ENCODE measurements at places on chromosomes 7 and 10. TPM values are rescaled to one million over a fixed set of nuclear protein-coding genes. Genes with fewer than 3 reads are reported as not detected.

UBTD1 gene
- total RNA-seq, result 1.6 TPM

LIPF gene
- not detected for total RNA-seq

DNA sequence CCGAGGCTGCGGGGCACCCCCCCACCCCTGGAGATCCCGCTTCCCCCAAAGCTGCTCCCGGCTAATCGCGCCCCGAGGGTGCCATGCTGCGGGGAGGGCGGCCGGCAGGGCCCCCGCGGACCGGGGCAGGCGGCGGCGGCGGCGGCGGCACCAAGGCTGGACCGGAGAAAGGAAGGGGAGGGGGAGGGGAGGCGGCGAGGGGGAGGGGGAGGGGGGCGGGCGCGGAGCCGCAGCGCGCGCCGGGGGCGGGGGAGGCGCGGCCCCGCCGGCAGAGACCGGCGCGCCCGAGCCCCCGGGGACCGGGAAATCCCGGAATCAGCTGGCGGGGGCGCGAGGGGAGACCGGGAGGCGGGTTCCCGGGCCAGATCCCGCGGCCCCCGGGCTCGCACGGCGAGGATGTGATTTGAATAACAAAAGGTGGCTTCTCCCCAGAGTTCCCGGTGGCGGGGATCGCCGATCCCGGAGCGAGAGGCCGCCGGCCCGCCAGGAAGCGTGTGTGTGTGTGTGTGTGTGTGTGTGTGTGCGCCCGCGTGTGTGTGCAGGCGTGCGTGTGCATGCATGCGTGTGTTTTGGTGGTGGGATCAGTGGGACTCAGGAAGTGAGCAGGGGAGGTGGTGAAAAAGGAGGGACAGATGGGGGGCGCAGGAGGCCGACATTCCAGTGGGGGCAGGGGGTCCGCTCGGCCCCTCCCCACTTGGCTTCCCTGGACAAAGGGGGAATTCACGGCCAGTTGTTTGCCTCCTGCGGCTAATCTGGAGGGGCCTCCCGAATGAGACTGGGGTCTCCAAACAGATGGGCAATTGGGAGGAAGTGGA is 99.5 kb downstream of the HIP1 start:
- no peak overlapping the region for H3K27ac ChIP-seq
- peak overlapping the region; percentile 84 for H3K4me3 ChIP-seq
- H3K4me1 ChIP-seq, result peaks cover 9% of the 10 kb centered on the region
- DNase-seq, result peak; percentile 47
- no peaks in the 10 kb centered on the region for H3K36me3 ChIP-seq

GRCh38 chr7:50266635-50267386 is 37.7 kb upstream of the IKZF1 start:
- peak; percentile 90 for DNase-seq
- no peaks in the 10 kb centered on the region for H3K36me3 ChIP-seq
- H3K27ac ChIP-seq, result peak overlapping the region; percentile 96
- peak overlapping the region; percentile 64 for H3K4me3 ChIP-seq

- H3K4me3 ChIP-seq, result no peak overlapping the region
- peaks cover 3% of the 10 kb centered on the region for H3K4me1 ChIP-seq
- H3K36me3 ChIP-seq, result no peaks in the 10 kb centered on the region
- DNase-seq, result no peak
- H3K27me3 ChIP-seq, result no peaks in the 10 kb centered on the region
These were observed 134.8 kb downstream of the CUL2 start for GRCh38 chr10:34955391-34955790.

DNA sequence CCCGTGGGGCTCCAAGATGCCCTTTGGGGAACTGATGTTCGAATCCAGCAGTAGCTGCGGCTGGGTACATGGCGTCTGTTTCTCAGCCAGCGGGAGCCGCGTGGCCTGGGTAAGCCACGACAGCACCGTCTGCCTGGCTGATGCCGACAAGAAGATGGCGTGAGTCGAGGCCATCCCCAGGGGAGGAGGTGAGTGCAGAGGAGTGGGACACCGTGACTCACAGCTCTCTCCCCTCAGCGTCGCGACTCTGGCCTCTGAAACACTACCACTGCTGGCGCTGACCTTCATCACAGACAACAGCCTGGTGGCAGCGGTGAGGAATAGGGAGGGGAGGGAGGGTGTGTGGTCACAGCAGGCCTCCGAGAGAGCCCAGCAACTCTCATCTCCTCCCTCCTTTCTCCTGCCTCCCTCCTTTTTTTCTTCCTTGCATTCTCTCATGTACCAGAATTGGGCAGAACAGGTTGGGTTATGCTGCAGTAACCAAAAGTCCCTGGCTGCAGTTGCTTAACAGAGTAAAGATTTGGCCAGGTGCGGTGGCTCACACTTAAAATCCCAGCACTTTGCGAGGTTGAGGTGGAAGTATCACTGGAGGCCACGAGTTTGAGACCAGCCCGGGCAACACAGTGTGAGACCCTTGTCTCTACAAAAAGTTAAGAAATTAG is 16.5 kb downstream of the ARPC1B start:
- no peak for DNase-seq
- H3K27ac ChIP-seq, result no peak overlapping the region
- peaks cover 57% of the 10 kb centered on the region for H3K36me3 ChIP-seq
- H3K4me3 ChIP-seq, result no peak overlapping the region

GRCh38 chr7:111242141-111242755 is 151.3 kb downstream of the LRRN3 start:
- H3K4me3 ChIP-seq, result no peak overlapping the region
- peaks cover 7% of the 10 kb centered on the region for H3K4me1 ChIP-seq
- H3K36me3 ChIP-seq, result peaks cover 1% of the 10 kb centered on the region
- no peak for DNase-seq
- H3K27me3 ChIP-seq, result no peaks in the 10 kb centered on the region

DNA sequence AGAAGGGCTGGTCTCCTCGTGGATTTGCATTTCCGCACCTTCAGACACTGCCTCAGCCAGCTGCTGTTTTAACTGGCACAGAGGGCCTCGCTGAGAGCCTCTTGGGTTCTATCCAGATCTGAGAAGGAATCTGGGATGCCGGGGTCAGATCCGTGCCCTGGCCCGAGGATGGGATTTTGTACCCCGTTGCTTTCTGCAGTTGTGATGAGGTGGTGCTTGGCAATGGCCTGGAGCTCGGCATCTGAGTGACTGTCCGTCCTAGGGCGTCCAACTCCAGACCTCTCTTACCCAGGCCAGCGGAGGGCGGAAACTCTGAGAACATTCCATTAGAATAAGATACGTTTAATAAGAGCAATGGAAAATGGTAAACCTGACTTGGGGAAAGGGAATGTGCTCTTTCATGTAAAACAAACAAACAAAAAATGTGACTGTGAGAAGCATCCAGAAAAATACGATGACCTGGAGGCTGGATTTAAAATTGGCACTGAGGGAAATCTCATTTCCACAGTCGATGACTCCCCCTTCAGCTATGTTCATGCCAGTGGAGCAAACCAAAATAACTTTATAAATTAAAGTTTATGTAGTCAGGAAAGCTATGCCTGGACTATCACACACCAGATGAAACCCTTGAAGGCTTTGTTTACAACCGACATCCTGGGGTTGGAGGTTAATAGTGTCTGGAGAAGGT is 39.6 kb downstream of the GRK5 start:
- H3K27ac ChIP-seq, result no peak overlapping the region
- H3K27me3 ChIP-seq, result no peaks in the 10 kb centered on the region
- H3K4me1 ChIP-seq, result peaks cover 27% of the 10 kb centered on the region
- no peak overlapping the region for H3K4me3 ChIP-seq
- H3K36me3 ChIP-seq, result no peaks in the 10 kb centered on the region
- no peak for DNase-seq

- no peak for DNase-seq
- H3K4me1 ChIP-seq, result no peaks in the 10 kb centered on the region
- H3K27ac ChIP-seq, result no peak overlapping the region
- no peak overlapping the region for H3K4me3 ChIP-seq
- H3K36me3 ChIP-seq, result no peaks in the 10 kb centered on the region
- peaks cover 16% of the 10 kb centered on the region for H3K27me3 ChIP-seq
These were observed 38.5 kb upstream of the PSMG3 start for GRCh38 chr7:1608318-1608717.

GRCh38 chr10:1293636-1294435 is 237.7 kb downstream of the WDR37 start:
- peaks cover 7% of the 10 kb centered on the region for H3K4me1 ChIP-seq
- no peak overlapping the region for H3K4me3 ChIP-seq
- no peaks in the 10 kb centered on the region for H3K36me3 ChIP-seq
- peaks cover 10% of the 10 kb centered on the region for H3K27me3 ChIP-seq

- no peak overlapping the region for H3K27ac ChIP-seq
- no peaks in the 10 kb centered on the region for H3K27me3 ChIP-seq
- H3K36me3 ChIP-seq, result no peaks in the 10 kb centered on the region
- no peak overlapping the region for H3K4me3 ChIP-seq
These were observed 561.0 kb downstream of the IPMK start for GRCh38 chr10:57706576-57707299.

GRCh38 chr10:99769706-99770105 is 12.7 kb upstream of the ABCC2 start:
- no peak overlapping the region for H3K27ac ChIP-seq
- peaks cover 2% of the 10 kb centered on the region for H3K4me1 ChIP-seq
- no peaks in the 10 kb centered on the region for H3K27me3 ChIP-seq

- DNase-seq, result no peak
- peaks cover 15% of the 10 kb centered on the region for H3K36me3 ChIP-seq
- H3K27me3 ChIP-seq, result peaks cover 31% of the 10 kb centered on the region
- peaks cover 7% of the 10 kb centered on the region for H3K4me1 ChIP-seq
- no peak overlapping the region for H3K4me3 ChIP-seq
These were observed 15.3 kb downstream of the IFT22 start for GRCh38 chr7:101306307-101306706.

DNA sequence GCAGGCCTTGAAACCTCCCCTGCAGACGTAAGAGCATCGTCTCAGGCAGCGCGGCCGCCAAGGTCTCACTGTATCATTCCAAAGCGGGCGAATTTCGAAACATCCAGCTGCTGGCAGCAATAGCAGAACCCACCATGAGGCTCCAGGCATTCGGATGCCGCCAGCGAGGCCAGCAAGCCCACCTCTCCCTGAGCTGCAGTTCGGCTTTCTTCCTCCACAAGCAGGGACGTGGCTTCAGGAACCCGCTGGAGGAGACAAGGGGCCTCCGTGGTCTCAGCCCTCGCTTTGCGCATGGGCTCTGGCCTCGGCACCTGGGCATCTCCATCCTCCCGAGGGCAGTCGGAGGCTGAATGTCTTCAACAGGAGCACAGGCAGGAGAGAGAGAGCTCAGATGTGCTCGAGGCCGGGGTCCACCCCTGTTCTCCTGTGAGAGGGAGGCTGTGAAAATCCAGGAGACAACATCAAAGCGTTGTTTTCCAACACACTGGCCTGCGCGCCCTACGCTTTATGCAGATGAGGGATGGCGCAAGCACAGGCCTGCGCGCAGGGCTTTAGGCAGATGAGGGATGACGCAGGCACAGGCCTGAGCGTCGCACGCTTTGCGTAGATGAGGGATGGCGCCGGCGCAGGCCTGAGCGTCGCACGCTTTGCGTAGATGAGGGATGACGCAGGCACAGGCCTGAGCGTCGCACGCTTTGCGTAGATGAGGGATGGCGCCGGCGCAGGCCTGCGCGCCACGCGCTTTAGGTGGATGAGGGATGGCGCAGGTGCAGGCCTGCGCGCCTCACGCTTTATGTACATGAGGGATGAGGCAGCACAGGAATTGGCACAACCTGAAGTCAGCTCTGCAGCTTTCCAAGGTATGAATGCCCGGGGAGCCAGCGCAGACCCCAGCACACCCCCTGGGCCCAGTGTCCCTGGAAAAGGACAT is 103.2 kb downstream of the WDR37 start:
- DNase-seq, result no peak
- no peaks in the 10 kb centered on the region for H3K36me3 ChIP-seq
- H3K4me1 ChIP-seq, result no peaks in the 10 kb centered on the region
- H3K4me3 ChIP-seq, result no peak overlapping the region
- H3K27me3 ChIP-seq, result peaks cover 2% of the 10 kb centered on the region

- no peaks in the 10 kb centered on the region for H3K4me1 ChIP-seq
- H3K4me3 ChIP-seq, result no peak overlapping the region
- no peaks in the 10 kb centered on the region for H3K36me3 ChIP-seq
- H3K27me3 ChIP-seq, result no peaks in the 10 kb centered on the region
- no peak for DNase-seq
These were observed 26.4 kb downstream of the UBTD1 start for GRCh38 chr10:97525086-97525485.

- peaks cover 53% of the 10 kb centered on the region for H3K36me3 ChIP-seq
- no peaks in the 10 kb centered on the region for H3K27me3 ChIP-seq
- H3K4me1 ChIP-seq, result peaks cover 51% of the 10 kb centered on the region
- peak; percentile 45 for DNase-seq
- peak overlapping the region; percentile 65 for H3K27ac ChIP-seq
These were observed 75.3 kb downstream of the MKI67 start for GRCh38 chr10:128050936-128051335.

DNA sequence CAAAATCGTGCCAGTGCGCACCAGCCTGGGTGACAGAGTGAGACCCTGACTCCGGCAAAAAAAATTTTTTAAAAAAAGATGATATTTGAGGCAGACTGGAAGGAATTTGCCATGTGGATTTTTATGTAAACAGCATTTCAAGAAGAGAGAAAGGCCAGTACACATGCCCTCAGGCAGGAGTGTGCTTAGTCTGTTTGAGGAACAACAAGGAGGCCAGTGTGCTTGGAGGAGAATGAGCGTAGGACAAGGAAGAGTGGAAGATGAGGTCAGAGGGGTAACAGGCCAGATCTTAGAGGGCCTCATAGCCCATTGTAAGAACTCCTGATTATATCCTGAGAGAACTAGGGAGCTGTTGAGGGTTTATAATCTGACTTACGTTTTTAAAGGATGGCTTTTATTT is 17.2 kb upstream of the STRIP2 start:
- no peaks in the 10 kb centered on the region for H3K27me3 ChIP-seq
- DNase-seq, result no peak
- H3K36me3 ChIP-seq, result peaks cover 19% of the 10 kb centered on the region
- no peak overlapping the region for H3K27ac ChIP-seq
- H3K4me3 ChIP-seq, result no peak overlapping the region
- no peaks in the 10 kb centered on the region for H3K4me1 ChIP-seq

DNA sequence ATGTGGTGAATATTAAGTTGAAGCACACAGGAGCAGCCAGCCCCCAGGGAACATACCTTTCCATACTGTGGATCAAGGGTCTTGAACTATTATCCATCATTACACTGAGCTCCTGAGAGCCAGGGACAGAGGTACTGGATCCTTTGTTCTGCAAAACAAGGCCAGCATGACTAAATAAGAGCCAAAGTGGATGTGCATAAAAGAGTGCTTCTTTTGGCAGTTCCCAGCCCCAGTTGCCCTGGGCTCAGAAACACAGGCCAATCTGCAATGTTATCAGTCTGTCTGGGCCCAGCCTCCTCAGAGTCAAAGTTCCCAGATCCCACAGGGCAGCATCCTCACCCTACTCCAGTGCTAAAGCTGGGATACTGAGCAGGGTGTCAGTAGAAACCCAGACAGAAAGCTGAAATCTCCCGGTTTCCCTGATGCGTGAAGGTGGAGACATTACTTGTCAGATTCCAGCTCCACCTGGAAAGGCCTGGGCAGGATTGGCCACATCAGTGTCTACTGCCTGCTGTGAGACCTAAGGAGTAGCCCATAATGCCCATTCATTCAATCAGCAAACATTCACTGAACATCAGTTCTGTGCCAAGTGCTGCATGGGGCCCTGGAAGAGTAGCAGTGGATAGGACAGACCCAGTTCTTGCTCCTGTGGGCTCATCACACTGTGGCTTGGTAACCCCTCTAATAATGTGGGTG is 342.7 kb downstream of the CXCL12 start:
- H3K27me3 ChIP-seq, result peaks cover under 1% of the 10 kb centered on the region
- no peak for DNase-seq
- no peak overlapping the region for H3K4me3 ChIP-seq
